ENCODE measurements at places on chromosomes 5 and 9.

DNA sequence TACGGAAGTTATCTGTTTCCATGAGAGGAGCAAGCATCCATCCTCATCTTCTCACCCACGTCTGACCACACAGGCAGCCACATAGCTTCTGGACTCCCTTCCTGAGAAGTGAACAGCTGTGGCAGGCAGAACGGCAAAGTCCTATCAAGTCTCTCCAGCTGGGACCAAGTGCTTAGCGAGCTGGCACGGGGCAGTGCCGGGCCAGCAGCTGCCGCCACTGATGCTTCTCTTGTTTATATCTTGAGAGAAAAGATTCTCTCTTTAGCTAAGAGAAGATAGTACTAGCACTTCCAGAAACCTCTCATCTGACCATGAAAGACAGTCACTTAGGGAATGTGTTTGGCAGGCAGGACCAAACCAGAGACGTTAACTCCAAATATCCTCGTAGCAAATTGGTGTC is 37.2 kb downstream of the PLAC8L1 start:
- DNase-seq, result no peak

GRCh38 chr5:41270423-41271251 is 57.3 kb upstream of the C6 start:
- DNase-seq, result peak; percentile 57

DNA sequence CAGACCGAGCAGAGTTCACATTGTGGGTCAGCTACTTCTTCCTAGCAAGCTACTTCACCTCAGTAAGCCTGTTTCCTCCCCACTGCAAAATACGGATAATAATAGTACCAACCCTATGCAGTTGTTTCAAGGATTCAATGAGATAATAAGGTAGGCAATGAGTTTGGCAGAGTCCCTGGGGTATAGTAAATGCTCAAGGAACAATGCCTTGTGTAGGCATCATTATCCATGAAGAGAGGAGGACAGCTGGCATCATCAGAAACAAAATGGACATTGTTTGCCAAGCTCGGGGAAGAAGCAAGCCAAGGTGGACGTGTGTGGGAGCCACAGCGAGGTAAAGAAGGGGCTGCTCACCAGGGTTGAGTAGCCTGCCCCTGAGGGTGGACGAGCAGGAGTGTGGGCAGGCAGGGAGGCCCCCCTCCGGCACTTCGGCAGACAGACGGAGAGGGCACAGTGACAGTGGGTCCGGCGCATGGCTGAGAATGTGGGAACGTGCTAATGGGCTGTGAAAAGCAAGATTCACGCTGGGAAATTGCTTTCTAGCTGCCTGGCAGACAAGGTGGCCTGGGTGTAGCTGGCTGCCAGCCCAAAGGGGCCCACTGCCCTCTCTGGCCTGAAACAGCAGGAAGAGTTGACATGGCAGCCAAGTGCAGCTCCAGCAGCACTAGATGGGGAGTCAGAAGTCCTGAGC is 10.1 kb downstream of the CAMK2A start:
- no peak for DNase-seq

DNA sequence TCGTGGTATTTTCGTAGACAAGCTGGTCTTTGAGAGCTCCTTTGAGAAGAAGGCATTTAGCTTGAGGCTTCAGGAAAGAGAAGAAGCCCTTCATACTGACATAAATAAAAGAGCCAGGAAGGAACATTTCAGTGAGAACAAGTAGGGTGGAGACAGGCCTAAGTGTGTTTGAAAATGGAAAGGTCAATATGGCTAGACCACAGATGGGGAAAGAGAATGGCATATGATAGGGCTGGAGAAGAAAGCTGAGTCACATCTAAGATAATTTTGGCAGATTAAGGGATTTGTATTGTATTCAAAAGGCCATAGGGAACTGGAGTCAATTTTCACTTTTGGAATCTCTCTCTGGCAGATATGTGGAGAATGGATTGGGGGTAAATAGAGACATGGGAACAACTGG is 374.9 kb downstream of the TMEM38B start:
- DNase-seq, result peak; percentile 12

DNA sequence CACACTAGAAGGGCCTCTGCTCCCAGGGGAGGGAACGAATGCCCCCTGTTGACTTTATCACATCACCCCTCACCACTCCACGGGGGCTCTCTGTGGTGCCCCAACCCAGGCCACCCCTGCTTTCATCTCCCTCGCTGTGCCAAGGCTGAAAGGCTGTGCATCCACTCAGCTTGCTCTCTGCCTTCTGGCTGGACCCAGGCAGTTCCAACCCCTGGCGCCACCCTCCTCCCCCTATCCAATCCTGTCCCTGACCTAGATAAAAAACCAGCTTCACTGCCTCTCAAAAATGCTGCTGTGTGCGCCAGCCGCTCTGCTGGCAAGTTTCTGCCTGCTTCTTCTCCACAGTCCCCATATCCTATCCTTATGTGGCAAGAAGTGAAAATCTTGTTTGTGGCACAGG is 22.4 kb upstream of the CORO2A start:
- no peak for DNase-seq

DNA sequence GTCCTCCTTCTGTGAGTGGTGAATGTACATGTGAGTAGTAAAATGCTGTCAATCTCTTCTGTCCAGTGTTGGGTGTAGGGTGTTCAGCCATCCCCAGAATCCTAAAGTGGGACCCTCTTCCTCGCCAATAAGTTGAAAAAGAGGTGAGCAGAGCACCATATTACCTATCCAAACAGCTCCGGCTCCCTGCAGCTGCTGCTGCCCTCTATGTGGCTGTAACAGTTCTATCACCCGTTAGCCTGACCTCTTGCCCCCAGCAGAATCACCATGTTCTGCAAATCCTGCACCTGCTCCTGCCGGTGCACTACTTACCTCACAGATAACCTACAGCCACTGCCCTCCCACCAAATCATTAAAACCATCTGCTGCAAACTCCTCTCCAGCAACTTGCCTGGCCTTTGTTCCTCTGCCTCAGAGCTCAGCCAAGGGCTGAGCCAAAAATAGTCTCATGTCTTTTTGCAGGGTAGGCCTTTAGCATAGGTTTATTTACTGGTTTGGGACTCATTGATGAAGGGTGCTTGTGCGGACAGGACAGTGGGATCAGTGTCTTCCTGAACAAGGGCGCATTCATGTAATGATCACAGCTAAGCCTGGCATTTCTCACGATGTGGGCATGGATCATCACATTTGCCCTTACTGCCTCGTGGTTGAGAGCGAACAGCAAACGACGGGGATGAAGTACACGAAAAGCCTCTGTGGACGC is 49.6 kb upstream of the CCL21 start:
- no peak for DNase-seq

GRCh38 chr5:135944967-135945560 is 9.7 kb downstream of the LECT2 start:
- DNase-seq, result peak; percentile 83

DNA sequence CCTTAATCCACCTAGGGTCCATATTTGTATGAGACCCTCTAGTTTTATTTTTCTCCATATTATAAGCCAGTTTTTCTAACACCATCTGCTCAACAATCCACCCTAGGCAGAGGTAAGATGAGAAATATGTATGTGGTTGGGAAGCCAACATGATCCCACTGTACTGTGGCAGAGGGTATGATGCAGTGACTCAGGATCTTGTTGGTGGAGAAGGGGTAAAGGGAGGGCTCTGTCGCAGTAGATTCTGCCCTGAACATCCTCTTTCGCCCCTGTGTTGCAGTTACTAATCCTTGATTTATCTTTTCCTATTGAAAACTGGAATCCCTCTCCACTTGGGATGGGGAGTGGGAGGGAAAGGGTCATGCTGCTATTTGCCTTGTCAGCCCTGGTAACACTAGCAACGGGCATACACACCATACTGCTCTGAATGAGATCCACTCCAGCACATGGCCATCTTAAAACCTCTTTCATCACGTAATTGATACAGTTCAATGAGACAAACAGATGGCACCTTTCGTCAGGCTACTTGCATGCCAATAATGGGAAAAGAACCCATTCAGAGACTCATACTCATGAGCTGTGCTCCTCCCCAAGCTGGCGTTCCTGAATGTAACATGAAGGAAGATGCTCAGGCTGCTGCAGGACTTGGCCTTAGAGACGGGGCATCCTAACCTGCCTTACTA is 63.0 kb downstream of the ADAMTS12 start:
- peak; percentile 54 for DNase-seq

GRCh38 chr5:176497852-176498251 is 39.4 kb downstream of the RNF44 start:
- peak; percentile 39 for DNase-seq

DNA sequence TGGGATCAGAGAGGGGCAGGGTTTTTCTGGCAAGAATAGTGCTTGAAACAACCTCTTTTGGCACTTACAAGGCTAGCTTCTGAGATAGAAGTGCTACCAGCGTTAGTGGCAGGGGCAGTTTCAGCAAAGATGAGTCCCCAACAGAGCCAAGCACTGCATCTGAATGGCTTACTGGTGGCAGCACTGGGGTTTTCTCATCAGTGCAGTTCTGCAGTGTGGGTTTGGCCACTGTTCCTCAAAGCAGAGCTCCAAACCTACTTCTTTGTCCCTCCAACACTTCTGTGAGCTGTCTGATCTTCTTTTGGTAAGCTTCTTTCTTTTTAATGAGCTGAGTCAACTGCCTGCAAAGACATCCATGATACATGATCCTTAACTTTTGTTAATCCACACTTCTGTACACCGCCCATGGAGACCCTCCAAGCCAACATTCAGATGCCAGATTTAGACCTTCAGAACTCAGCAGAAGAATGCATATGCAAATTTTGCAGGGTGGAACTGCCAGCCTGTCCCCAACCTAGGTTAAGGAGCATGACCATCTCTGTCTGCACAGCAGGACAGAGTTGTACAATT is 29.9 kb upstream of the FSTL4 start:
- no peak for DNase-seq

DNA sequence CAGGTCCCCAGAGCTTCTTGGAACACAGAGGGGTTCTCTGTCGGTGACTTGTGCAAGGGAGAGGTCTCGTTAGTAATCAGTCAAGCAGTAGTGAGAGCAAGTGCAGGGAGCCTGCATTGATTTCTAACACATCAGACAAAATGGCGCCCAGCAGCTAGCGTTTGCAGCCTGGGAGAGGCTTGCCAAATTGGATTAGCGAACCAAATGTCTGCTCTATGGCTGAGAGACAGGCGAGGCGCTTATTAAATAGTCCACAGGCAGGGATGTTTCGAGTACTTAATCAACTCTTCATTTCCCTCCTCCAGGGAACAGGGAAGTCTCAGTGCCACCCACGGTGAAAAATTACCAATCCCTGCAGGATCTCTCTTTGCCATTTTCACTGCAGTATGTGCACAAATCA is 131.4 kb upstream of the SHB start:
- DNase-seq, result no peak

GRCh38 chr9:30280229-30280900 is 2104.1 kb upstream of the ACO1 start:
- DNase-seq, result no peak

DNA sequence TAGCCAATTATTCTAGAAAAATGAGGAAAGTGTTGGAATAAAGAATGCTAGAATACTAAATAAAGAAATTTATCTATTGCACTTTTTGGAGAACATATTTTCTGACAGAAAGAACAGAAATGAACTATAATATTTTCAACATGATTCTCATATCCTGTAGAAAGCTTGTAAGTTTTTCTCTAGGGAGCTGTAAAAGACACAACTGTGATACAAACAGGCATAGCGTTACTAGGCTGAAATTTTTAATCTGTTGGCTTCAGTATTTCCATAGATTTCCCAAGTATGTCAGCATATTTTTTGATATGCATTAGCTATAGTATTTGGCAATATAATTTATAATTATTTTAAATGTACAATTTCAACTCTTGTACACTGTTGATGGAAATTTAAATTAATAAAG is 31.3 kb downstream of the ANXA1 start:
- DNase-seq, result no peak

DNA sequence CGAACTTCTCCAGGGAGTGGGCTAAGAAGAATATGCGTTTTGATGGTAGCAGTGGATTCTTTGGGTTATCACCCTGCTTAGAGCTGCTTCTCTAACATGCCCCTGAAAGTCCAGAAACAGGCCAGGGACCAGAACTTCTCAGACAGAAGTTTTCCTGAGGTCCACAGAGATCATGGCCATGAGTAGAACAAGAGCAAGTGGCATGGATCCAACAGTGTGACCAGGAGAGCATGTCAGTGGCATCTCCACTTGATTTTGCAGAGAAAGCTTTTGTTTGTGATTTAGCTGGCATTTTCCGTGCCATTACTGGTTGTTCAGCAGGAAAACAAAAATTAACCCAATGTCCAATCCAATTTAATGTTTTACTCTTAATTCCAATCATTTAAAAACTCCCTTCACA is 298.5 kb upstream of the CD180 start:
- no peak for DNase-seq

DNA sequence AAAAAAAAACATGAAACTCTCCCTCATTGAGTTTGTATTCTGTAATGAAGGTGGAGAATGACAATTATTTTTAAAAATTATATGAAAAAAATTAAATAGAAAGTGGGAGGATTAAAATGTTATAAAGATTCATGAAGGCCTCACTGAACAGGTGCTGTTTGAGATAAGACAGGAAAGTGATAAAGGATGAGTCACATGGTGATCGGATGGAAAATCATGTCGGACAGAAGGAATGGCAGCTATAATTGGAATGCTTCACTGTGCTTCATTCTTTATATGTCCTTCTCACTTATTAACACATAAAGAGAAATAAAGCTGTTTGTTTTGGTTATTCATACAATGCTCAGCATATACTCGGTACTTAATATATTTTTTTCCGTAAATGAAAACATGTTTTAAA is 464.5 kb upstream of the RGMB start:
- DNase-seq, result peak; percentile 60

Data from fibroblast of skin of back (primary cell).